ENCODE measurements at places on chromosomes 7 and 10.
A peak's percentile ranks its signal among the peaks of the same experiment; 100 is the strongest.

- DNase-seq: peak; percentile 66
Observed at GRCh38 chr10:99435986-99436638, 5.7 kb upstream of the GOT1 start.

- DNase-seq: no peak
Observed at GRCh38 chr7:24356718-24357386, 72.9 kb downstream of the NPY start.

DNA sequence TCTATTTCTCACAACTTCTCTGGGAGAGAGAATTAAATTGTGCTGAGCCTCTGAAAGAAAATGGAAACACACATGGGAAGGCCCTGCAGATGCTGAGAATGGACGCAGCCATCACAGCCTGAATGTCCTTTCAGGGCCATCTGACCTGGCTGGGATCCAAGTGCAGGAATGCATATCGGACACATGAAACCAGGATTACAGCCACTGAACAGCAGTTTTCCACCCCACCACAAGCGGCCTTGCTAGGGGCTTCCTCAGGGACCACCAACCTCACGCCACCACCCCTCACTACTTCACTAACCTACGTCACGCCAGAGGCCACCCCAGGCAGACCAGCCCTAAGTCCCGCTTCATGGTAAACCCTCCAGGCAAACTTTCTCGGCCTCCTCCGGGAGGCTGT is 103.3 kb downstream of the DIP2C start:
- no peak for DNase-seq

DNA sequence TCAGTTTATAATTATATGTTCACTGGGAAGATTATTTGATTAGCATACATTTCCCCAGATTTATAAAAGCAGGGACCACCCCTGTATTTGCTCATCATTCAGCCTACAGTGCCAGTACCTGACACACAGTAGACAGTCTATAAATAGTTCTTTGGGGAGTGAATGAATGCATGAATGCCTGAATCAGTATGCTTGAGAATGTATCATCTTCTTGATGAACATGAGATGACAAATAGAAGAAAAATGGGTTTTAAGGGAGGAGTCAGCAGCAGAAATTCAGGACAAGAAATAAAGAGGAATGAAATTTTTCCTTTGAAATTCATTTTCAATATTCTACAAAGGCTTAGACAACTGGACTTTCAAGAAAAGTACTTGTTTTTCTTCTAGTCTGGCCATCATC is 295.8 kb upstream of the LRRTM3 start:
- no peak for DNase-seq

DNA sequence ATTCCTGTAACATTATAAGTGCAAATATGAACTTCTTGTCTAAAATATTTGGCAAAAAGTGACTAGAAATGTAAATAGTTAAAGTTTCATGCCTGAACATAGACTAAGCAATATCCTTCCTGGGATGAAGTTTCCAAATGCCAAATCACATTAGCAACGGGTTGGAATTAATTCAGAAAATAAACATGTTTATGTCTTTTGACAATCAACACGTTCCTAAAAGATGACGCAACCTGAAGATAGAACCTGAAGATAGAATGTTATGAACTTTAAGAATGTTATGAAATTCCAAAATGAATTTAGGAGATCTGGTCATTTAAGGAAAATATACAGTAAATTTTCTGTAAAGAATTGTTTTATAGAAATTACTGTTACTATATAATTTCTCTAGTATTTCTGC is 9.2 kb downstream of the LAMB4 start:
- no peak for DNase-seq

GRCh38 chr10:43214071-43214955 is 52.6 kb downstream of the RASGEF1A start:
- no peak for DNase-seq

DNA sequence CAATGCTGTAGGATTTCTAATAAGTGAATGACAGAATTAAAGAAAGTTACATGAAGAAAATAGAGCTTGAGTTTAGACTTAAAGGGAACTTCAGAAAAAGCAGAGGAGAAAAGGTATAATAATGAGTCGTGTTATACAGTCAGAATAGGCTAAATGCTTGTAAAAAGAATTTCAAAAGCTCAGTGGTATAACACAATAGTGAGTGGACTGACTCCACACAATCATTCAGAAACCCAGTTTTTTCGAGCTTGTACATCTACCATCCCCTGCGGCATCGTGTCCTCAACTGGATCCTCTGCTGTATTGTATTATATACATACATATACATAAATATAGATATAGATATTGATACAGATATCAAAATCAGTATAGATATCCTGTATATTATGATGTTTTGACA is 52.2 kb downstream of the IMMP2L start:
- no peak for DNase-seq

DNA sequence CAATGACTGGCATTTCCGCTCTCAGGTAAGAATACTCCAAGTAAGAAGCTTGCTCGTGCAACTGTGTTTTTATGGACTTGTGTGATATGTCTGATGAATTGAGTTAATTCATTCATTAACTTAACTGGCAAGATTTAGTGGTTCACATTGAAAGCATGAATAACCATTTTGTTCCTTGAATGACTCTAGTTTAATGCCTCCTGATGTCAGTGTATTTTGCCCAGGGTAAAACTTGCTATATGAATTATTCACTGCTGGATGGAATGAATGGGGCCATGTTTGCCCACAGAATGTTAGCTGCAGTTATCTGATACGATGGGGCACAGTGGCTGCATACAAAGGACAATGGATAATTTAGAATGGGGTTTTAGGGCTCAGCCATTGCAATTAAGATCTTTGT is 124.1 kb downstream of the ZNF365 start:
- no peak for DNase-seq

GRCh38 chr7:144086730-144087129 is 652 bp downstream of the OR2A12 start:
- DNase-seq: no peak

DNA sequence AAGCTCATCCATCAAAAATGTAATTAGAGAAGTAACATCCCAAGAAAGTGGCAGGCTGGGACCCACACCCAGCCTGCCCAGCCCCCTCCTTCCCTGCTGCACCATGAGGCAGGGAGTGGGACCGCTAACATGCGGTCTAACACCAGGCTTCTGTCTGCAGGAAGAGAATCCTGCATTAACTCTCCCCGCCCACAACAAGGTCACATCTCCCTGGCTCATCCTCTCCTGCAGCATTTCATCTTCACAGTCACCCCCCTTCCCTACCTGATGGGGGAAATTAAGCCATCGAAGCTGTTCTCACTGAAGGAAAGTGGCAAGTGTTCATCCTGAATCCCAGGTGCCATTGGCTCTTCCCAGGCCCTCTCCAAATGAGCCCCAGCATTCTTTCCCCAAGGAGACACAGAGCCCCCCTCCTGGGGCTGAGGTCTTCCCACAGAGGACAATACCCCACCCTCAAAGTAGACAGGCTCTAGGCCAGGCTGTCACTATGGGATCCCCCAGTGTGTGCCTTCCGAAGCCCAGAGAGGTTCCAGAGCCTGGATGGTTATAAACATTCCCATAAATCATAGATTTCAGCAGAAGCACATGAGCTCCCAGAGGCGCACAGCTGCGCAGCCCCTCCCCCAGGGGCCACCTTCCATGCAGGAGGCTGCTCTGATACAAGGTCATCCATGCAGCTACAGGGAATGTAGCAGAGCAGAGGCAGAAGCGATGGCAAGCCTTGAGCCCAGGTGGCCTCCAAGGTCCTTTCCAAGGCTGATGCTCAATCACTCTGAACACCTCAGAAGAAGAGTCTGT is 148.0 kb downstream of the OAT start:
- DNase-seq: no peak

DNA sequence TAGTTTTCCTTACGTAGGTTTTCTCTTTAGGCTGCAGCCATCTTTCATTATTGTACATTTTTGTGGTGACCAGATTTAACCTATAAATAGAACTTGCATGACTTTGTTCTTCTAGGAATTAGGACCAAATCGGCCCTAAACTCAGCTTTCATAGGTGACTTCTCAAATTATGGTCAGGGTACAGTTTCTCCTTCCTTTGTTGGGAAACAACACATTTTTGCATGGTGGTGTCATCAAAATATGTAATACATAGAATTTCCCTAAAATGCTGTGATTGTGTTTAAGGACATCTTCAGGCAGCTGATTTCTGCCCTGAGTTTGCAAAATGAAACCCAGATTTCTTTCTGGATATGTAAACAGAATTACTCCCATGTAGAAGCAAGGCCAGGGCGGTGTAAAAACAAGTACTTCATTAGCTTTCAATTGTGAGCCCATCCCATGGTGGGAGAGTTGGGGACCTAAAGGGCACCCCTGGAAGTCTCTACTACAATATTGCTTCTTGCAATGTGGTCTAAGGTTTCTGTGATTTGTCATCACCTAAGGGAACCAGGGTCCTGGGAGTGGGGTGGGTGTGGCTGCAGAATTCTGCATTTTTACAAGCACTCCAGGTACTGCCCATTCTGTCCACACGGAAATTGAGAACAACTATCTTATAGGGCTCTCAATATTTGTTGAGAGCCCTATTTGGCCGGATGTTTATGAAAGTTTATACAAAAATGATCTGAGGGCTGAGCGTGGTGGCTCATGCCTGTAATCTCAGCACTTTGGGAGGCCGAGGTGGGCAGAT is 121.0 kb upstream of the FAM171A1 start:
- no peak for DNase-seq

- DNase-seq: no peak
Observed at GRCh38 chr7:151631570-151631952, 111.9 kb upstream of the RHEB start.

DNA sequence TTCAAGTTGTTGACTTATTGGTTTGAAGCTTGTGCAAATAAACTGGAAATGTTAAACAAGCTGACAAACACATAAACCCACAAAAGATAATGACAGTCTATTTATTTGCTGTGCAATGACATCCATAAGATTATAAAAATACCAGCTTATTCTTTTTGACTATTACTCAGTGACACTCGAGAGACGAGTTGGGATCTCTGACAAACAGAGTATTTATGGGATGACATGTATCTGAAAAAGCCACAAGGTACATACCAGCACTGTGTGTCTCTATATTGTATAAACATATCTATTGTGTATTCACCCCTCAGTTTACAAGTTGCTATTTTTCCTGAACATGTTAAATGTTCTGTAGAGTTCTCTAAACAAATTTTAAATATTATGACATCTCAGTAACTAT is 88.9 kb downstream of the CHRM2 start:
- DNase-seq: no peak
